ENCODE measurements at places on chromosomes 12 and 14. TPM values are rescaled to one million over a fixed set of nuclear protein-coding genes. Genes with fewer than 3 reads are reported as not detected.
A peak's percentile ranks its signal among the peaks of the same experiment; 100 is the strongest.

The CACNA2D4 gene
- 2.6 TPM for total RNA-seq

The ANO2 gene
- 10.5 TPM for total RNA-seq

The PPFIA2 gene
- total RNA-seq, result 1.2 TPM

The ALG10B gene
- total RNA-seq, result 9.3 TPM

The POTEM gene
- total RNA-seq, result not detected

GRCh38 chr12:120759591-120760348, 34.1 kb downstream of the ACADS start:
- peaks cover 51% of the 10 kb centered on the region for H3K36me3 ChIP-seq
- no peak overlapping the region for H3K27ac ChIP-seq
- DNase-seq, result no peak
- no peaks in the 10 kb centered on the region for H3K27me3 ChIP-seq

DNA sequence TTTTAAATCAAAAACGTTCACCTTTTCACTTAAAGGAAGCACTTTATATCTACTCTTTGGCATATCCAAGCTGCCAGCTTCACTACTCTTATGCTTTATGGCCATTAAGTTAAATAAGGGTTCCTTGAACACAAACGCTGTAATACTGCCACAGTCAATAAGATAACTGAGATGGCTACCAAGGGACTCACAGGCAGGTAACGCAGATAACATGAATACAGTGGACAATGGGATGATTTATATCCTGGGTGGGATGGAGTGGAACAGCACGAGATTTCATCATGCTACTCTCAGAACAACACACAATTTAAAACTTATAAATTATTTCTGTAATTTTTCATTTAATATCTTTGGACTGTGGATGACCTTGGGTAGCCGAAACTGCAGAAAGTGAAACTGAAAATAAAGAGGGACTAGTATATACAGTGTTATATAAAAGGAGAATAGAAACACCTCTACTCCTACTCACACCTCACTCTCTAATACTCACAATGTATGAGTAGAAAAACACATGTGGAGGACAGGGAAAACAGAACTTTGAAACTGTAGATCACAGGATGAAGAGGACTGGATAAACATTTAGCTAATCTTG, 367.3 kb downstream of the C12orf50 start:
- H3K27me3 ChIP-seq, result no peaks in the 10 kb centered on the region
- no peak for DNase-seq
- H3K4me1 ChIP-seq, result no peaks in the 10 kb centered on the region
- no peak overlapping the region for H3K27ac ChIP-seq
- H3K36me3 ChIP-seq, result no peaks in the 10 kb centered on the region
- H3K4me3 ChIP-seq, result peak overlapping the region; percentile 7

GRCh38 chr12:71282020-71282419, 124.2 kb upstream of the TSPAN8 start:
- H3K27me3 ChIP-seq, result no peaks in the 10 kb centered on the region
- H3K4me3 ChIP-seq, result no peak overlapping the region
- no peak overlapping the region for H3K27ac ChIP-seq
- H3K4me1 ChIP-seq, result no peaks in the 10 kb centered on the region
- H3K36me3 ChIP-seq, result no peaks in the 10 kb centered on the region
- no peak for DNase-seq

DNA sequence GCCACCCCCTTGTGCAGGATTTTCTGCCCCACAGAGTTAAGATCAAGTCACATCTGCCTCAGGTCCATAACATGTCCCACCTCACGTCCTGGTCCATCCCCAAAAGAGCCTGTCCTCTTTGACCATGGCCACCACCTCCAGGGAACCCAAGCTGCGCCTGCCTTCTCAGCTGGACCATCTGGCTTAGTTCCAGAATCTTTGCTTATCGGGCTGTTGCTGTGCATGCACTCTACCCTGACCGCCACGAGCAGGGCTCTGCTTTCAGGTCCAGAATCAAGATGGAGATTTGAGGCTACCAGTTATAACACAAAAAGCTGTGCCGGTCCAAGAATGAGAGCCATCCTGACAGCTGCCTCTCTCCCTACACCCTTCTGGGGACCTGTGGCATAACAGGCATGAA, 326.7 kb downstream of the DPF3 start:
- DNase-seq, result no peak
- H3K27me3 ChIP-seq, result no peaks in the 10 kb centered on the region
- no peak overlapping the region for H3K4me3 ChIP-seq
- no peaks in the 10 kb centered on the region for H3K36me3 ChIP-seq
- H3K27ac ChIP-seq, result no peak overlapping the region
